ENCODE measurements at places on chromosomes 2 and 18. TPM values are rescaled to one million over a fixed set of nuclear protein-coding genes. Genes with fewer than 3 reads are reported as not detected.
A peak's percentile ranks its signal among the peaks of the same experiment; 100 is the strongest.

Gene TSPYL6
- total RNA-seq: not detected

DNA sequence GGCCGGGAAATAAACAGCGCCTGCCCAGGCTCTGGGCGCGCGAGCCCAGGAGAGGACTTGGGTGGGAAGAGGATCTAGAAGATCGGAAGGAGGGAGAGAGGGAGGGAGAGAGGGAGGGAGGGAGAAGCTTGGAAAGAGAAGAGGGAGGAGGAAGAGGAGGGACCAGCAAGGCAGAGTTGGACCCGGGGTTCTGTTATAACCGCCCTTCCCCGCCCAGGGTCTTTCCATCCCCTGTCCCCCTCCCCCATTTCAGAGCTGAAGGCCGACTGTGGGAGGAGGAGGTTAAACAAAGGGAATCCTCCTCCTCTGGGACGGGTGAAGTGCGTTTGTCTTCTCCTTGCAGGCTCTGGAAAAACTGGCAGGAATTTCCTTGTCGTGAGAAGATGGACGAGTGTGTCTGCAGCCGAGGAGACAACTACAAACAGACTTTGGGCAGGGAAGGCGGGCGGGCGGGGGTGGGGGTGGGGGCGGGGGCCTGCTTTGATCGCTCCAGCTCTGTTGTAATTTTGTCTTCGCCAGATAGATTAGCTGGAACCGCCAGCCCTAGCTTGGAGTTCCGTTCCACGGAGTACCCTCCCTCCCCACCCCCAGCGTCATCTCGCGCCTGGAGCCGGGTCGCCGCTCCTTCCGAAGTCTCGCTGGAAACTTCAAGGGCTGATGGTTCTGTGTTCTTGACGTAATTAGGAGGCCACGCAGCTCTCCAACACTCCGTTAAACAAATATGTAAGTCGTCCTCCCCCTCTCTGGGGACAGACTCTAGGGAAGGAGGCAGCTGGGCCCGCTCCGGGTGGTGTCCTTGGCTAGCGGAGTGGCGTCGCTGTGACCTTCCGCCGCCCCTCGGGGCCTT, 6.4 kb upstream of the SP9 start:
- H3K27me3 ChIP-seq: peaks cover 79% of the 10 kb centered on the region
- H3K4me1 ChIP-seq: peaks cover 10% of the 10 kb centered on the region
- no peak overlapping the region for H3K4me3 ChIP-seq
- H3K36me3 ChIP-seq: no peaks in the 10 kb centered on the region
- H3K27ac ChIP-seq: no peak overlapping the region
- no peak for DNase-seq

Gene MYO7B
- 0.51 TPM for total RNA-seq

Gene ZNF804A
- not detected for total RNA-seq

GRCh38 chr2:232816657-232817056, 40.3 kb upstream of the KCNJ13 start:
- no peak overlapping the region for H3K4me3 ChIP-seq
- H3K4me1 ChIP-seq: peaks cover 12% of the 10 kb centered on the region
- H3K27ac ChIP-seq: peak overlapping the region; percentile 73
- H3K27me3 ChIP-seq: no peaks in the 10 kb centered on the region

Gene CRYGC
- total RNA-seq: not detected

Gene ZNF892
- total RNA-seq: 2.7 TPM

DNA sequence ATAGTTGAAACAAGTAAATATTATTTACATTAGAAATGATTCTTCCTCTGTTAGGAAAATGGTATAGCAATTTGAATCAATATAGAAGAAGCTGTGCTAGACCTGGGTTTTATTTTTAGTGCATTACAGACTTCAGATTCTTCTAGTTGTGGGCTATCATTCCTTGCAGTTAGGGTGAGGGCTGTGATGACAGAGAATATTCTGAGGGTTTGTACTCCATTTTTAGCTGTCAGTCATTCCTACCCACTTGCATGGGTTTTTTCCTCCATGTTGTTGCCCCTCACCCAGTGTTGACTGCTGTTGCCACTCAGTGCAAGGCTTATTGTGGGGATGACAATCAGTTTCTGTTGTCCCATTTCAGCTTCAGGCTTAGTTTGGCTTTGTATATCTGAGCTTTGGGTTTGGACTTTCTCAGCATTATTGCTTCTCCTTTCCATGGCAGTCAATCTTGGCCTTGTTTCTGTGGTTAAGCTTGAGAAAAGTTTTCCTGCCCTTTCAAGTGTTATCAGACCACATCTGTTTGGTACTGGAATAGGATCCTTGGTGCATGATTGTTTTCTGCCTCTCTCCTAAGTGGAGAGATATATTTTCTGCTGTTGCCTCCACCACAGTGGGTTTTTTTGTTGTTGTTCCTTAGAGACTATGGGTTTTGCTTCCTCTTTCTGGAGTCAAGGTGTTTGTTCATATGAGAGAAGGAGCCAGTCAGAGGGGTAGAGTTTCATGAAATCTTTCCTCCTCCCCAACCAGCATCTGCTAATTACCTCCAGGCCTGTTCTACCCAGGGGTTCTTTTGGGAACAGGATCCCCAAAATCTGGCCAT, 312.7 kb upstream of the CWC22 start:
- H3K4me3 ChIP-seq: no peak overlapping the region
- no peaks in the 10 kb centered on the region for H3K4me1 ChIP-seq
- no peak overlapping the region for H3K27ac ChIP-seq
- no peaks in the 10 kb centered on the region for H3K36me3 ChIP-seq
- no peak for DNase-seq

- H3K4me1 ChIP-seq: no peaks in the 10 kb centered on the region
- H3K27ac ChIP-seq: no peak overlapping the region
- no peaks in the 10 kb centered on the region for H3K36me3 ChIP-seq
- H3K27me3 ChIP-seq: no peaks in the 10 kb centered on the region
These were observed 193.4 kb downstream of the TDRD15 start for GRCh38 chr2:21317131-21317530.

- H3K4me3 ChIP-seq: no peak overlapping the region
- no peaks in the 10 kb centered on the region for H3K36me3 ChIP-seq
- DNase-seq: no peak
- H3K27ac ChIP-seq: no peak overlapping the region
- no peaks in the 10 kb centered on the region for H3K4me1 ChIP-seq
These were observed 52.3 kb upstream of the SNTG2 start for GRCh38 chr2:898319-898718.

DNA sequence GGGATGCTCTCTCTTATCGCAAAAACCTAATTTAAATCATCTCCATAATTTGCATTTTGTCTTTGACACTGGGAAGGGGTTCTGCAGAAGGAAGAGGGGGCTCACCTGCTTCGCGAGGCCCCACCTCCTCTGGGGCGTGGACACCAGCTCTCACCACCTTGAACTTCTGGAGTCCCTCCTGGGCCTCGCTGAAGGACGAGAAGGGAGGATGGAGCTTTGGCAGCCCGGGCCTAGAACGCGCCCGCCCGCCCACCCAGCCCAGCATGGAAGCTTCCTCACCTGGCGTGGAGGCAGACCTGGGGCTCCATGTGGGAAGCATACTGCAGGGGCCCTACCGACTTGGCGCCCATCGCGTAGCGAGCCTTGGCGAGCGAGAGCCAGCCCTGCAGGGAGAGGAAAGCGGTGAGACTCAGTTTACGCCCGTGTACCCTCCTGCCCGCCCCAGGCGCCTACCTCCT, 1.1 kb upstream of the IMP4 start:
- no peaks in the 10 kb centered on the region for H3K27me3 ChIP-seq
- DNase-seq: no peak
- H3K27ac ChIP-seq: peak overlapping the region; percentile 88
- H3K4me3 ChIP-seq: peak overlapping the region; percentile 99

DNA sequence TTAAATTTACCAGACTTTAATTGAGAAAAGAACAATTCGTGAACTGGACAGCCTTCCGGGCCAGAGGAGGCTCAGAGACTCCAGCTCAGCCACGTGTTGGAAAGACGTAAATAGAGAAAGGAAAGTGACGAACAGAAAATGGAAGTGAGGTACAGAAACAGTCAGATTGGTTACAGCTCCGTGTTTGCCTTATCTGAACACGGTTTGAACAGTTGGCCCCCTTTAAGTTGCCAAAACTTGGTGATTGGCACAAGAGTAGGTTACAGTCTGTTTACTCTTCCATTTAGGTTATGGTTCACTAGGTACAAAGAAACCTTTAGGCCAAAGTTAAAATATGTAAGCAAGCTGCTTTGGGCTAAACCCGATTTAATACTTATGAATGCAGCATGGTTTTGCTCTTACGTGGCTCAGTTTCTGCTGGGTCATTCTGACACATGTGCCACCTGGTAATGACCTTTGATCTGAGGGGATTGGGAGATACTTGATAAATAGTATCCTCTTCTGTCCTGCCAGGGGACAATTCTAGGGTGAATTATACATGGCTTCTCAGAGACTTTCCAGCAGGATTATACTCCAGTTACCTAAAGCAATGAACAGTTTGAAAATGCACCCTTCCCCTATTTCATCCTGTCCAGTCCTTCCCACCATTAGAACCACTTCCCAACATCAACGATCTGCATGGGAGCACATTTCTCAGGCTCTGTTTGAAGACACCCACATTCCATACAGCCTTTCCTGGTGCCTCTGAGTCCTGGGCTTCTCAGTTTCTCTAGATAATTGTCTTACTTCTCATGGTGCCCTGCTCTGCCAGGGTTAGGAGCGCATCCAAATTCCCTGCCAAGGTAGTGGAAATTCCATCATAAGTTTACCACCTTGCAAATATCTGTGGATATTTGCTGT, 65.1 kb upstream of the TGIF1 start:
- no peaks in the 10 kb centered on the region for H3K36me3 ChIP-seq

GRCh38 chr2:135997380-135997779, 12.0 kb upstream of the DARS1 start:
- no peak overlapping the region for H3K4me3 ChIP-seq
- no peak overlapping the region for H3K27ac ChIP-seq
- H3K27me3 ChIP-seq: no peaks in the 10 kb centered on the region
- H3K36me3 ChIP-seq: no peaks in the 10 kb centered on the region

DNA sequence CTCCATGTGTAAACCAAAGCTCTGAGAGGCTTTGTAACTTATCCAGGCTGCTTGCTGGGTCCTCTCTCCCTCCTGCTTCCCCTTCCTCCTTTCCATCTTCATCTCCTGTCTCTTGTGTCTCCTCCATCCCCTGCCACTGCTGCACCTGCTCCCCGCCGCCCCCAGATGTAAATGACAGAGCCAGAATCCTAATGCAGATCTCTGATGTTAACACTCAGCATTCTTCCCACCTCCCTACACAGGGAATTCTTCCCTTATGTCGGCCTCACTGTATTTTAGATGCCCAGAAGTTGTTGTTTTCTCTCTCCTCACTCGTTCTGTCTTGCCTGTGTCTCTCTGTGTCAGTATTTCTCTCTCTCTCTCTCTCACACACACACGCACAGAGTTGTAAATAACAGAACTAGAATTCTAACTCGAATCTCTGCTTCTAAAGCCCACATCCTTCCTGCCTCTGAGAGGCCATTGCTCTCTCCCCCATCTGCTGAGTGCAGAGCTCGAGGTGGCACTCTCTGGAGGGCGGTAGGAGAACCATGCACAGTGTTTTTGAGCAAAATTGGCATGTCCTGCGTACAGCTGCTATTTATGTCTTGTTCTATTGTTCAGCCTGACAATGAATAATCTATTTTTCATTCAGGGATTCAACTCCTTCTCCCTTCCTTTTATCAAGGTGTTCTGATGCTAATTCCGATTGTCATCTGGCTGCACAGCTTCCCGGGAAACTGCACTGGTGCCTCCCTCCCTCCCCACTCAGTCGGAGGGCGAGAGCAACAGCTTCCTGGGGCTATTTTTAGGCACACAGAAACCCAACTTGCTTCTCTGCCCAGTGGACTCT, 219.9 kb downstream of the SH3RF3 start:
- peak overlapping the region; percentile 15 for H3K27ac ChIP-seq
- peaks cover 44% of the 10 kb centered on the region for H3K4me1 ChIP-seq
- no peak for DNase-seq
- no peaks in the 10 kb centered on the region for H3K27me3 ChIP-seq
- no peak overlapping the region for H3K4me3 ChIP-seq

GRCh38 chr2:88077080-88077479, 9.5 kb downstream of the SMYD1 start:
- peak overlapping the region; percentile 66 for H3K27ac ChIP-seq
- H3K4me1 ChIP-seq: peaks cover 45% of the 10 kb centered on the region
- H3K4me3 ChIP-seq: no peak overlapping the region
- peak; percentile 37 for DNase-seq
- no peaks in the 10 kb centered on the region for H3K36me3 ChIP-seq
- no peaks in the 10 kb centered on the region for H3K27me3 ChIP-seq

Gene KCNK3
- 11.6 TPM for total RNA-seq

Gene BMP10
- total RNA-seq: not detected

GRCh38 chr18:75658330-75658729, 230.8 kb upstream of the SMIM21 start:
- H3K27ac ChIP-seq: no peak overlapping the region
- no peak overlapping the region for H3K4me3 ChIP-seq
- H3K27me3 ChIP-seq: no peaks in the 10 kb centered on the region
- no peaks in the 10 kb centered on the region for H3K36me3 ChIP-seq
- DNase-seq: no peak

DNA sequence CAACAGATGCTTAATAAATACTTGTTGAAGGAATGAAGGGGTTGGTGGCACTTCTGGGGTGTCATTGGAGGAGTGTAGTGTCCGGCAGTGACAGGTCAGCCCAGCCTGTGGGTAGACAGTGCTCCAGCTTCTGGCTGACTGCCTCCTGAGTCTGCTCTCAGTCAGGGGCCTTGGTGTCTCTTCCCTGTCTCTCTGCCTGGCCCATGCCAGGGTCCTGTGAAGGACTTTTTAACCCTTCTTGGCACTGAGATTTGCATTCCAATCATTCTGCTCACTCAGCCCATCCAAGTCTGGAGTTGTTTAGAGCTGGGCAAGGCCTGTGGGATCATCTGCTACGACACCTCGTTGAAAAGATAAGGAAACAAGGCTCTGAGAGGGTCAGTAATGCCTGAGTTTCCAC, 1.4 kb upstream of the KCNK3 start:
- H3K36me3 ChIP-seq: no peaks in the 10 kb centered on the region
- no peak for DNase-seq
- H3K27me3 ChIP-seq: peaks cover 33% of the 10 kb centered on the region
- no peak overlapping the region for H3K27ac ChIP-seq
- H3K4me1 ChIP-seq: peaks cover 11% of the 10 kb centered on the region
- H3K4me3 ChIP-seq: no peak overlapping the region

DNA sequence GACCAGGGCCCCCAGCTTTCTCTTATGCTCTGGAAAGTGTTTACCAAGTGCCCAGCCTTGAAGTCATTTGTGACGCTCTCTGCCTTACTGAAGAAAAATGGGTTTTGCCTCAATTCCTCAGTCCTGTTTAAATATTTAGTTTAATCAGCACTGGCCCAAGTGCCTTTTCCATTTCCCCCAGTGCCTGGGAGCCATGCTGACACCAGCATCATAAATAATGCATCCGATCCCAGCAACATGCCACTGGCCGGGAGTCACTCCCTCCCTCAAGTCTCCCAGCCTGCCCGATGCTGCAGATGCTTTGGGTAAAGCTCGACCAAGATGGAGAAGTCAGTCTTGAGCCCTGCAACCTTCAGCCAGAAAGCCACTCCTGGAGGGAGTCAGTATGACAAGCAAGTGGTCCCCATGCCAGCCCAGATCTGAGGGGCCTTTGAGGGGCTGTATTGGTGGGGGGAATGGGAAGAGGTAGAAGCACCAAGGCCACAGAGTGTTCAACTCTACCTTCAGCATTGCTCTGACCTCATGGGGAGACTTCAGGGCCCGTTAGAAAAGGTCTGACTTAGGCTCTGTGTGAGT, 12.0 kb upstream of the MTA3 start:
- no peaks in the 10 kb centered on the region for H3K4me1 ChIP-seq
- no peak for DNase-seq
- H3K36me3 ChIP-seq: no peaks in the 10 kb centered on the region
- no peak overlapping the region for H3K4me3 ChIP-seq
- H3K27ac ChIP-seq: no peak overlapping the region
